ENCODE measurements at places on chromosomes 5 and 9.

GRCh38 chr9:88692827-88693226, 157.8 kb downstream of the NXNL2 start:
- no peak for DNase-seq

DNA sequence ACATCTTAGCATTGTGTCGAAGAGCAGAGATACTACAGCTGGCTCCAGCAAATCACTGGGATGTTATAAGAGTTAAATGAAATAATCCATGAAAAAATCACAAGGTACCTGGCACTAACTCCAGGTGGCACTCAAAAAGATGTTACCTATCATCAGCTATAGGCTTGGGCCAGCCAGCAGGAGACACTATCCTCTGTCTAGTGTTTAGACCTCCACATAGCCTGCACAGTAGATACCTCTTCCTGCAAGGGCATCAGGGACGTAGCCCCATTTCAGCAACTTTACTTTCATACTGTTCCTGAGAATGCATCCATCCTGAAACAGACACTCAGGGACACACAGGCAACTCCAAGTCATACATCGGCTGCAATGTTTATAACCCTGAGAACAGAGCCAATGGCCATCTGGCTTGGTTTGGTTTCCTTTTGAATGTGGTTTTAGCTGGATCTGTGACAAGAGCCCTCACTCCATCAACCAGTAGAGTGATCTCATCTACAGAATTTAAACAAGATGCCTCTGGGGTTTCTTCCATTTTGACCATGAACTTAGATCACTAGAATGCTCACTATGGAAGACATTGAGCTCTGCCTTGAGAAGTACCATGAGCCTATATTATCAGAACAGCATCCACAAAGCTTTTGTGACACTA, 69.9 kb downstream of the TLE1 start:
- peak; percentile 29 for DNase-seq

GRCh38 chr5:57181154-57181553, 7.3 kb downstream of the GPBP1 start:
- no peak for DNase-seq

DNA sequence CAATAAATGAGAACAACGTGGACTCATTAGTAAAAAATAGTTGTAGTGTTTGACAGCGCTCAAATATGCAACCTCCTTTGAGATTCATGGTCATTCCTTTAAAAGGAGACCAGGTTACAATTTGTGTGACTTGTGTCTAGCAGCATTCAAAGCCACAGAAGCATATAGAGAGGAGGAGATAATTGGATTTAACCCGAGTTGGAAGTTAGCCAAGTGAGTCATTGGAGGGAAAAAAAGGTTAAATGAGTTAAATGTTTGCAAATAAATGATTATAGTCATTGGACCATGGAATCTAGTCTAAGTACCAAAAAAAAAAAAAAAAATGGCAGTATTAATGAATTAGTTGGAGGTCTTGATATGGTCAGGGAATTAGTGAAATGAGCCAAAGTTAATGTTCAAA, 90.9 kb downstream of the ITGA1 start:
- no peak for DNase-seq

GRCh38 chr9:87795178-87795577, 69.3 kb downstream of the CTSL start:
- no peak for DNase-seq

GRCh38 chr9:35847792-35848572, 19.0 kb downstream of the TMEM8B start:
- peak; percentile 63 for DNase-seq

GRCh38 chr5:78964889-78965288, 20.2 kb downstream of the ARSB start:
- DNase-seq, result peak; percentile 76

GRCh38 chr9:129725795-129726251, 27.0 kb downstream of the PTGES start:
- no peak for DNase-seq

DNA sequence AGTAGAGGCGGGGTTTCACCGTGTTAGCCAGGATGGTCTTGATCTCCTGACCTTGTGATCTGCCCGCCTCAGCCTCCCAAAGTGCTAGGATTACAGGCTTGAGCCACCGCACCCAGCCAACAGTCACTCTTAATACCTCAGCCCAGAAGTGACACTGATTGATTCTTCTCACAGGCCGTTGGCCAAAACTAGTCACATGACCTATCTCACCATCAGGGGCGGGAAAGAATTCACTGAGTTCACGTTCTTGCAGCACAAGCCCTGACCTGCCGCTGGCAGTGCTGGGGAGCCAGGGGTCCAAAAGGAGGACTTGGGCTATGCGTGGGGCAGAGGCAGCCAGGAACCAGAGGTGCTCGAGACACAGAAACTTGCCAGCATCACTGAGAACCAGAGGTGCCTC, 55.0 kb upstream of the CPLX2 start:
- DNase-seq, result no peak

GRCh38 chr9:5509573-5509972, 758 bp upstream of the PDCD1LG2 start:
- DNase-seq, result no peak

GRCh38 chr5:178210073-178210535, 5.8 kb downstream of the HNRNPAB start:
- no peak for DNase-seq

- DNase-seq, result no peak
Measured at GRCh38 chr5:141779503-141779973, 97.5 kb upstream of the ARAP3 start.

DNA sequence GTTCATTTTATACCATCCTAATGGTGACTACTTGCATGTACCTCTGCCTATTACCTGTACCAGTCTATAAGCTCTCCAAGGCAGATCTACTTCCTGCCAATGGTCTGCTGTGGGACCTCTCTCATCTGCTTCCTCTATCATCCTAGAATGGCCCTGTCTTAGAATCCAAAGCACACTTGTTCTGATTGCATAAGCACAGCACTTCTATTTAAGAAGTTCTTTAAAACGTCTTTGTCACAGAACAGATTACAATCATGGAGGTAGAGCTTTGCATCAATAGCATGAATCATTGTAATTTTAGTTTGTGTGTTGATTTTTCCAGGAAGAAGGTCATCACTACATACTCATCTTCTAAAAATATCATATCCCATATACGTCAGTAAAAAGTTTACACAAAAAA, 131.8 kb upstream of the ACOT12 start:
- no peak for DNase-seq

DNA sequence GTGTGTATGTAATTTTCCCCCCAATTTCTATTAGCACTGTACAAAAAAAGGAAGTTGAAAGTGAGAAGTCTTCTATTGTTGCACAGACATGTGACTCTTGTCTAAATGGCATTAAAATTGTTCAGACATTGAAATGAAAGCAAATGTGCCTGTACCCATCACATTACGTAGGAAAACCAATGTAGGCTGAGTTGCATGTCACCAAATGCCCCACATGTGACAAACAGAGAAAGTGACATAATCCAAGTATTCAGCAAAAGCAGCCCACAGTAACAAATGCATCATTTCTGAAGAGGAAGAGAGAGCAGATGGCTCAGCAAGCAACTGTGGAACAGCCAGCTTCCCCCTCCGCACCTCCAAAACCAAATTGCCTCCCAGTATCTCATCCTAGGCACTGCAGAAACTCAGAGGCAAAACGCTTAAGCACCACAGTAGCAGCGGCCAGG, 161.5 kb upstream of the NR4A3 start:
- peak; percentile 90 for DNase-seq

DNA sequence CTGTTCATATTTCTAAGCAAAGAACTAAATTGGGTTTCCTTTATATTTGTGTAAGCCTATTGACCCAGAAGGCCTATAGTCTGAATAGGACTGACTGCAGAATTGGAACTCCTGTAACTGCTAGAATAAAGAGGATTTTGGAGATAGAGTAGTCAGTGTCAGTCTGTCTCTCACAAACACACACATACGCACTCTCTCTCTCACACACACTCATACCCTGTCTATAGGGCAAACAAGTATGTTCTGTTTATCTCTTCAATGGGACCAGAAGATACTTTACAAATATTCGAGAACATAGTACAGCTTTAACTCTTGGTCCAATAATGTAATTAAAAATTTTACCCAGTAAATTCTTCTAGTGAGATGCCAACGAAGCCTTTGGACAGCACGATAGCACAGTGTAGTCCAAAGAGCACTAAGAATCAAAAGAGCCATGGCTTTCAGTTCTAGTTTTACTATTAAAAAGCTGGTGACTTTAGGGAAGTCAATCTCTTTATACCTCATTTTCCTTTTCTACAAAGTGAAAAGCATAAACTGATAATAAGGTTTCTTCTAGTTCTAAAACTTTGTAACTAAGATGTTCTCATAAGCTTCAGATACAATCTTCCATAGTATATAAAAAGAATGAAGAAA, 19.3 kb downstream of the ABHD17B start:
- DNase-seq, result peak; percentile 28

GRCh38 chr5:128014578-128014977, 69.0 kb upstream of the SLC12A2 start:
- no peak for DNase-seq

DNA sequence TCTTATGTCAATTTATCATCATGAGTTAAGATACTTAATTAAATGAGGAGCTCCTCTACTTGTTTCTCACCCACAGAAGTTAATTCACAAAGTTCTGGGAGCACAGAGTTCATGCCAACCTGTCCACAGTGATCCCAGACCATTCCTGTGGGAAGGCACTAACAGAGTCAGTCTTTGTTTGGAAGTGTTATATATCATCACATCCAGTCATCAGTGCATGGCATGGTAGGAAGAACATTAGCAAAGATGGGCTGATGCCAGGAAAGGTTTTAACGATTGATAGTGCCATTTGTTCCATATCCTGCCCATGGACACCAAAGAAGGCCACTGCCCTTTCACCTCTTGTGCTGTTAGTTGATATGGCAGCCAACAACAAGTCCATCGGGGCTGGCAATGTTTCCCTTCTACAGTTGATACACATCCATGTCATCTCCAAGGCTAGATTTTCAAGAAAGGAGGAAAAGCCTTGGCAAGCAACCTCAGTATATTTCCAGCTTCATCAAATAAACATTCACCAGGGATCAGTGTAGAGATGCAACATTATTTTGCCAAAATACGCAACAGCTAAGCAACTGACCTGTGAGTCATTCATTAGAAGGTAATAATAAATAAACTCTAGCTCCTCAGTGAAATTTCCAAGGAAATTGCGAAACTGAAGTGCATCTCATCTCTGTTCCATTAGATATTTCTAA, 169.6 kb downstream of the RORB start:
- no peak for DNase-seq

DNA sequence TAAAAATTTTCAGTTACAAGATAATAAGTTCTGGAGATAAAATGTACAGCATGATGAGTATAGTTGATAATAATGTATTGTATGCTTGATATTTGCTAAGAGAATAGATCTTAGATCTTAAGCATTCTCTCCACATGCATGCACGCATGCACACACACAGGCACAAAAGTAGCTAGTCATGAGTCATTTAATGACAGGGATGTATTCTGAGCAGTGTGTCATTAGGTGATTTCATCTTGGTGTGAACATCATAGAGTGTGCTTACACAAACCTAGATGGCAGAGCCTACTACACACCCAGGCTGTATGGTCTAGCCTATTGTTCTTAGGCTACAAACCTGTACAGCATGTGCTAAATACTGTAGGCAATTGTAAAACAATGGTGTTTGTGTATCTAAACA, 124.2 kb downstream of the PTTG1 start:
- DNase-seq, result no peak

DNA sequence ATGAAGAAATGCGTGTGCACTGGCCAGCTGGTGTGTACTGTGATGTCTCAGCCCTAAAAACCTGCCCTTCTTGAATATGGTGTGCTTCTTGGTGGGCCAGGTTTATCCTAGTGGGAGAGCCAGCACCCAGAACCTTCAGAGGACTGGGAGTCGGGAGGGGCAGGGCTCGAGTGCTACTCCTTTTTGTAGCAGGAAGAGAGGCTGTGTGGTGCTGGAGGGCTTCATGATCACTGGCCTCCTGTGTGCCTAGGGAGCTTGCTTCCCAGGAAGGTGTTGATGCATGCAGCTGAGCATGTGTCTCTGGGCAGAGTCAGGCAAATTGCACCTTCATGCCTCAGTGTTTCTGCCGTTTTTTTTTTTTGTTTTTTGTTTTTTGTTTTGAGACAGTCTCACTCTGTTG, 20.0 kb downstream of the PHF2 start:
- DNase-seq, result no peak
